Fibroblast of skin of abdomen (primary cell): ENCODE measurements at places on chromosomes 11 and 22.

GRCh38 chr22:42918500-42918899 lies 61.4 kb upstream of the ARFGAP3 start:
- DNase-seq, result no peak

DNA sequence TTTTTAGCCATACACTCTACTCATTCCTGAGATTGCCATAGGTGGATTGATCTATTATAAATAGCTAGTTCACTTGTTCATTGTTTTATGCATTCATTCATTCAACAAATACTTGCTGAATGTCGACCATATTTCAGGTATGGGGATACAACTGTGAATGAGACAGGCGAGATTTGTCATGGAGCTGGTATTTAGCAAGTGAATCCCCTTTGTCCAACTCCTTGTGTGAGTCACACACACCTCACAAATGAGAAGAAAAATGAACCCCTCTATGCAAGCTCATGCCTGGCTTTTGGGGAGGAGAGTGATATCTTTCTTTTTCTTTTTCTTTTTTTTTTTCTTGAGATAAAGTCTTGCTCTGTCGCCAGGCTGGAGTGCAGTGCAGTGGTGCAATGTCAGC lies 1.8 kb upstream of the AMPD3 start:
- no peak for DNase-seq

- no peak for DNase-seq
Measured at GRCh38 chr11:58562375-58562800, 13.3 kb downstream of the LPXN start.

- no peak for DNase-seq
Measured at GRCh38 chr11:60485987-60486386, 6.6 kb upstream of the MS4A12 start.

GRCh38 chr22:47602732-47603131 lies 840.3 kb downstream of the TBC1D22A start:
- DNase-seq, result no peak

- no peak for DNase-seq
Measured at GRCh38 chr11:1260023-1260501, 37.2 kb downstream of the MUC5B start.

DNA sequence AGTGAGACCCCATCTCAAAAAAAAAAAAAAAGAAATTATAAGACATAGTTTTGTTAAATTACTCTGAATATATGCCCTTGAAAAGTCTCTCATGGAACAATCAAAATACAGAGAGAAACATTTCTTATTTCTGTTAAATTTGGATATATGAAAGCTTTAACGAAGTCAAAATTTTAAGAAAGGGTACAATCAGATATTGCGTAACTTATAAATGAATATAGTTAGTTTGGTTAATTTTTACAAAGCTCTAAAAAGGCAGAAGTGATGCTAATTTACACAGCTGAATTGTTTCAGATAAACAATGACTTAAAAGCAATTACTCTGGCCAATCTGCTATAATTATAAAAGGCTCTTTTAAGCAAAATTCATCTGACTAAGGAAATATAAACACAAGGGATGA lies 611.6 kb upstream of the CCDC179 start:
- DNase-seq, result no peak
